ENCODE measurements at places on chromosomes 2 and 18. TPM values are rescaled to one million over a fixed set of nuclear protein-coding genes. Genes with fewer than 3 reads are reported as not detected.

Gene FLACC1
- total RNA-seq = 1.1 TPM

Gene CDH2
- 0.16 TPM for total RNA-seq

DNA sequence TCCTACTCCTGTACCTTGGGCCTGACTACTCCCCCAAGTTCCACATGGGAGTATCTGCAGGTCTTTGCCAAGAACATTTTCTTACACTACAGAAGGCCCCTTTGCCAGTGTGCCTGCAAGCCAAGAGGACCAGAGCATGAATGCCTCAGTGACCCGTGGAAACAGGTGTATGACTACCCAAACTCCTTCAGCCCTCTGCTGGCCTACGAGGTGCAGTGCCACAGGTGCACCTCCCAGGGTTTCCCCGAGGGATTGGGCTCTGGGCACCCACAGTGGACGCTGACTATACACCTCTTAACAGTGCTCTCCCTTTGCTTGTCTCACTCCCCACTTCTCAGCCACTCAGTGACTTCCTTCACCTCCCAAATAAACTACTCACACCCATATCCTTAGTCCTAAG lies 91.4 kb downstream of the COL6A3 start:
- no peak for DNase-seq

GRCh38 chr18:9017905-9018227 lies 84.6 kb upstream of the NDUFV2 start:
- no peak for DNase-seq

GRCh38 chr2:189851174-189851826 lies 67.0 kb downstream of the PMS1 start:
- DNase-seq = no peak

GRCh38 chr2:177484180-177484795 lies 91.7 kb downstream of the AGPS start:
- DNase-seq = no peak

DNA sequence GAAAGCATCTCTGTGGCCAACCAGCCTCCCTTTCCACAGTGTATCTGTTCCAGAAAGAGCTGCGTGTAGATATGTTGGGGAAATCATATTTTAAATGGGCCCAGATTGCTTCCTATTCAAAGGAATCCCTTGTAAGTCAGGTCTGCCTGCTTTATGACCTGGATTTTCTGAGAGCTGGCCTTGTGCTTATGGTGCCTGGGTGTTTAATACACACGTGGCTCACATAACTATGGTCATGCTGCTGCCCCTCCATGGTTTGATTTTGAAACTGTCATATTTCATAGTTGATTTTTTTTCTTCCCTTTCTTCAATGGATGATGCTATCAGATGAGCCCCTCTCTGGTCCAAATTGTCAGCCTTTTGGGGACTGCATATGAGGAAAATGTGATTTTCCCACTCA lies 111.5 kb upstream of the CNGA3 start:
- no peak for DNase-seq

DNA sequence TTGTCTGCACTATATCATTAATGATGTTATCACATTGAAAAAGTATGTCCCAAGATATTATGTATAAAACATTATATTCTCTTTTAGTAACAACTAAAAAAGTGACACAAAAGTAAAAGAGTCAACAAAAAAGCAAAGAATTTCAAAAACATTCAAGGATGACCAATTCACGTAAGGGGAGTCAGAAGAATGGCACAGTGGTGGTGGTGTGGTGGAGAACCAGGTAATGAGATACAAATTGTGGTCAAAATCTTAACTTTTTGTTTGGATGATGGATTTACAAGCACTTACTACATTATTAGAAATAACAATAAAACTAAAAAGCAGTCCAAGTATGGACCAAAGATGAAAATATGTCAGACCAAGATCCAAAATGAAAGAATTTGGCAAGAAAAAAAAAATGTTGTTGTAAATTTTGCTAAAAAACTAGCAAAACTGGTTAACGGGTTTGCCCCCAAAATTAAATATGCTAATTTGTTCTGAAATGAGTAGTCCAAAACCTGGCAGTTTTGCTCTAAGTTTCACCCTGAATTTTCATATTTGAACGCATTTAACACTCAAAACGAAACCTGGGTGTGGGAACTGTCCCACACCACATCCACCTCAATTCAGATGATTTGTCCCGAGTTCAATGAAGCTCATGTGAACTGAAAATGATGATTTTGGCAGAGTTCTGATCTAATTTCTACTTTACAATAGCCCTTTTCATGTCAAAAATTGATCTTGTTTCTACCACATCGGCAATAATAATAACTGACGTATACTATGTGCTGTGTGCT lies 135.8 kb downstream of the IKZF2 start:
- DNase-seq = peak; percentile 37

- DNase-seq = no peak
Observed at GRCh38 chr18:69954719-69955480, 7.2 kb upstream of the CD226 start.

DNA sequence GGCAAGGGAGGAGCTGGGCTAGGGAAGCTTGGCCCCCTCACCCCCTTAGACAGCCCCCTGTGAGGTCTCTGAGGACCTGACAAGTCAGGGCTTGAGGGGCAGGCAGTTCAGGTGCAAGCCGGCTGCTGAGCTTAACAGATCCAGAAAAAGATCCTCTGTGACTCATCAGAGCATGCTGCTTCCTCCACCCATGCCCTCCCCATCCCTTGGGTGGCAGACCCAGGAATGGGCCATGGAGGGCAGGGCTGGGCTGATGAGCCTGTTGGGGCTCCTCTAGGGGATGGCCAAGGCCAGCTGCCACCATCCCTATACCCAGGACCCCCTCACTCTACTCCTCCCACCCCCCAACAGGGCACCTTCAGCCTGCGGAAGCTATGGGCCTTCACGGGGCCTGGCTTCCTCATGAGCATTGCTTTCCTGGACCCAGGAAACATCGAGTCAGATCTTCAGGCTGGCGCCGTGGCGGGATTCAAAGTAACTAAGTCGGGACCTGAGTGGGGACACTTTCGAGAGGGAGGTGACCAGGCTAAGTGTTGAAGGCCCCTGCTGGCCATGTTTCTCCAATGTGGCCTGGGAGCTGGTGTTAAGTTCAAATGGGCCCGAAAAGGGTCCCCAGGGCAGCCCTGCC lies 1.9 kb downstream of the SLC11A1 start:
- no peak for DNase-seq

GRCh38 chr2:214492152-214492551 lies 81.3 kb downstream of the VWC2L start:
- no peak for DNase-seq

GRCh38 chr18:2994603-2995432 lies 18.1 kb downstream of the LPIN2 start:
- DNase-seq = peak; percentile 58

- DNase-seq = no peak
Observed at GRCh38 chr18:22838639-22839277, 94.4 kb upstream of the RBBP8 start.

DNA sequence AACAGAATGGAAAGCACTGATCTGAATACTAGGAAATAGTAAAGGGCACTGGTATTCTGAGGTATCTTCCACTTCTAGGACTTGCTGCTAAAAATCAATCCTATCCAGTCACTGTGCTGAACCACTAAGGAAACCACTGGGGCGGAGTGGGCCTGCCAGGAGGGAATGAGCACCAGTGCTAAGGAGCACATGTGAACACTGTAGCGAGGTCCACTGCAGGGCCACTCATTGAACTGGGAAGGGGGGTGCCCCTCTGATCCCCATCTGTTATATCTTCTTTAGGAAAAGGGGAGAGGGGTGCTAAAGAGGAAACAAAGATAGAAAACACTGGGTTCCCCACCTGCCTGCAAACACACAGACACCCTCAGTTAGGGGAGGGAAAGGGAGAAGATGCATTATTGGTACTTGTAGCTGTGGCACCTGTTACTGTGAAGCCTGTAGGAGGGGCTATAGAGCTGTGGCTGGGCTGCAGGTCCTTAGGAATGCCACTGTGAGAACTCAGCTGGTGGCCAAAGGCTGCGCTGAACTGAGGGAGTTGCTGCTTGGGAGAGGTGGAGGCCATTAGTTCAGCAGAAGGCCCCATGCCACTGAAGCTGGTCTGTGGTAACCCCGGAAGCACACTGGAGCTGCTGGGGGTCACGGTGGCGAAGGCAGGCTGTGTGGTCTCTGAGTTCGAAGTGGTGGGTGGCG lies 81.8 kb downstream of the INO80D start:
- no peak for DNase-seq
